GM19239 (cell line): ENCODE measurements at places on chromosomes 6 and 20.

DNA sequence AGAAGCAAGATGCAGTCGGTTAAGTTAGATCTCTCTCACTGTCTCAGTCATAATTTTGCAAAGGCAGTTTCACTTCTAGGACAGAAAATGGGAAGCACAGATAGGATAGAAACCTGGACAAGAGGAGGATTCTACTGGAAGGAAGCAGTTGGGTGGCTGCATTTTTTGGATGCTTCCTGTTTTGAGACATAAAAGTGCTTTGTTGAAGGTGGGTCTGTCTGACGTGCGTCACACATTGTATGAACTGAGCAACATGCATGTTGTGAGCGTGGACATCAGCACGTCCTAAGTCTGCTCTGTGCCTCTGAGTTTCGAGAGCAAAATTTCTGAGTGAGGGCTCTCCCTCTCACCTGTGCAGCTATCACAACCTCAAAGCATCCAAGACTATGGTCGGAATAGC, 68.7 kb upstream of the SNX9 start:
- no peak for DNase-seq

DNA sequence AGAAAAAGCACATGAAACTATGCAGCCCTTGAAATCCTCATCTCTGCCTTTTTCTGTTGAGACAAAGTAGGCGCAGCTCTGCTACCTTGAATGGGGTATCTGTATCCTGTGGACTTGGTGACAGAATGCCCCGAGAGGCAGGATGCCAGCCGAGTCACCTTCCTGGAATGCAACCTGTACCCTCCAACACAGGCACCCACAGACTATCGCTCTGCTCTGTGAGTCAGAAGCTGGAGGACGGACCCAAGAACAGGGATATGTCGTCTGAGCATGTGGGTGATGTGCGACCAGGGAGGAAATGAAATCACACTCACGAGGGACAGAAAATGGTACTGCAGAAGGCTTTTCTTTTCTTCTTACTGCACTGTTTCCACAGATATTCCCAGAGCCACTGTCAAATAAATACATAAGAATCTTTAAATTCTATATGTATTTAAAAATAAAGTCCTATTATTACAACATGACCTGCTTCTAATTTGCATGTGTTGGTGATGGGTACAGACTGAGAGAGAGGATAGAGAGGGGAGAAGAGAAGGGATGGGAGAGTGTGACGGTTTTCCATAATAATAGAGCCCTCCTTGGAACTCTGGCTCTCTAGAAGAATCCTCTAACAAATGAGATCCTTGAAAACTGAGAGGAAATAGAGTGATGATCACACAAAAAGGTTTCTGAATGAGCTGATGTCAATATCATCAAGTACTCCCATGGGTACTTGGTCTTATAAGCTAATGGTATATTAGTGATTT, 308.1 kb downstream of the FOXC1 start:
- DNase-seq = no peak

- DNase-seq = no peak
Observed at GRCh38 chr20:11432407-11432806, 485.3 kb upstream of the BTBD3 start.

DNA sequence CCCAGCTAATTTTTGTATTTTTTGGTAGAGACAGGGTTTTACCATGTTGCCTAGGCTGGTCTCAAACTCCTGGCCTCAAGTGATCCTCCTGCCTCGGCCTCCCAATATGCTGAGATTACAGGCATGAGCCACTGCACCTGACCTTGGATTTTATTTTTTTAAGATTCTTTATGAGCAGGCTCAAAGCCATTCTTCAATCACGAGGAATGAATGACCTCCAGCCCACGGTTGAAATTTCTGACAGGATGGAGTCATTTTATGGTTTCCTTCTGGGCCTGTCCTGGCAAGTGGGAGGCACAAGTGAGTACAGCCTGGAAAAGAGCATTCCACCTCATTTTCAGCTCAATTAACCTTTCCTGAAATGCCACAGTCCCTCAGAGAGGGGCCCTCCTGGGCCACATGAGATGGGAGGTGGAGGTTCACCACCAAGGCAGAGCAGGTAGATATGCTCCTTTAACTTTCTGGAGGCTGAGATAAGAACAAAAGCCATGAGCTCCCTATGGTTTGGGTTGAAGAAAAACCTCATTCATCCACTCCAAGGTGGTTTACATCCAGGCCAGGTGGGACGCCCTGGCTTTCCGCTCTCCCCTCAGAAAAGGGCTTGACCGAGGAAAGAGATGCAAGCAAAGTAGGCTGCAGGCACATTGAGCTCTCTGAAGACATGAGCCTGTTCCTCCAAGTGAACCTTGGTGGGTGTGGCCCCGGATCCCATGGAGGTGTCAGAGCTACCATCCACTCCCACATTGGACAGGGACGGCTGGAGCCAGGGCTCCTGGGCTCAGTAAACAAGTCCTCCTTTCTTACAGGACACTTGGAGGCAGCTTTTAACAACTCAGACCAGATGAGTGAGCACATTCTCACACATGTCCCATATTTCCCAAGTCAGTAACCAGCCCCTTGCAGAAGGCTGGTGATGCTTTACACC, 208.5 kb upstream of the SSTR4 start:
- no peak for DNase-seq

- DNase-seq = no peak
Observed at GRCh38 chr6:157272866-157273755, 50.2 kb downstream of the TMEM242 start.

DNA sequence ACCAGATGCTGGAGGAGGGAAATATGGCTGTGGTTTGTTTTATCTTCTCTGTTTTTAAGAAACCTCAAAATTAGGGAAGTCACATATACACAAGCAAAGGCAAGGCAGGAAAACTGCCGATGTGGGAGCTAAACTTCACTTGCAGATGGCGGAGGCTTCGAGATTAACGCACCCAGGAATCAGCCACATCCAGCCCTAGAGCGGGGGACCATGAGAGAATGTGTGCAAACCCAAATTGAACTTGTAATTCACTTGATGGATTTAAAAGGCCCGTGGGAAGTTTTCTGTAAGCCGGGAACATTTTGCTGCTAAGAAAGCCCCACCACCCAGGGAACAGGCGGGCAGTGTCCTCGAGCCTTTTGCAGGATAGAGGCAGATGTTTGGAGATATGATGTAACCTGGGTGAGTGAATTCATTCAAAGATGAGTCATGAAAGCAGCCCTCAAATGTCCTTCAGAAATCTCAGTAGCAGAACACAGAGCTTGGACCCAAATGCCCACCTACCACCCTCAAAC, 39.9 kb downstream of the PREX1 start:
- DNase-seq = no peak

GRCh38 chr6:47145212-47145611, 103.1 kb upstream of the ADGRF1 start:
- DNase-seq = no peak

DNA sequence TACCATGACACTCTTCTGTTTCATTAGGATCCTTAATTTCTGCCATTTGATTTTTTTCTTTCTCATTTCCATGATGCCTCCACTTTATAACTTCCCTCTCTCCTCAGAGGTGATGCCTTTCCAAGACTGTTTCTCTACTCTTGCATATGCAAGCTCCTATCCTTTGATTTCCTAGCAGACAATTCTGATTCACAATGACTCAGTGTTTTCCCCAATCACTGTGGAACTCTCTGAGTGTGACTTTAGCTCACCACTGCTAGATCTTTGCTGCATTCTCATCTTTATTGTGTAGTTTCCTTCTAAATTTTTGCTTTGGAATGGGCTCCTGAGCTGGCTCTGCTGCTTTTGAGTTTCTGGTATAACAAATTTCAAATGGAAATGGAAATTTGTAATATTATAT, 184.9 kb downstream of the TINAG start:
- DNase-seq = no peak

DNA sequence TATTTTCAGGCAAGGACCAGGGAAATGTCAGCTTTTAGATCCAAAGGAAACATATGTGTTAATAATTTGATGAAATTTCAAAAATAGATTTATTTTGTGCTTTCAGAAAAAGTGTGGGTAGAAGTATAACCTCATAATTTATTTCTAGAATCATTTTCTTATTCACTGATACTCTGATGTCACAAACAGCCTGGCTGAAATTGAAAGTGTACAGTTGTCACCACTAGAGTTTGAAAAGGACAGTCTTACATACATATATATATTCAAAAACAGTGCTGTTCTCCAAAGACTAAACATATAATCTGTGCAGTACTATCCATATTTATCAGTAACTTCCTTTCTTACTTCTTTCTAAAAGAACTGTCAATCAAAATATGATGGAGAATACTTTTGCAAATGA, 254.4 kb upstream of the KCNQ5 start:
- DNase-seq = no peak

- no peak for DNase-seq
Observed at GRCh38 chr20:23270382-23270911, 80.1 kb upstream of the NXT1 start.

DNA sequence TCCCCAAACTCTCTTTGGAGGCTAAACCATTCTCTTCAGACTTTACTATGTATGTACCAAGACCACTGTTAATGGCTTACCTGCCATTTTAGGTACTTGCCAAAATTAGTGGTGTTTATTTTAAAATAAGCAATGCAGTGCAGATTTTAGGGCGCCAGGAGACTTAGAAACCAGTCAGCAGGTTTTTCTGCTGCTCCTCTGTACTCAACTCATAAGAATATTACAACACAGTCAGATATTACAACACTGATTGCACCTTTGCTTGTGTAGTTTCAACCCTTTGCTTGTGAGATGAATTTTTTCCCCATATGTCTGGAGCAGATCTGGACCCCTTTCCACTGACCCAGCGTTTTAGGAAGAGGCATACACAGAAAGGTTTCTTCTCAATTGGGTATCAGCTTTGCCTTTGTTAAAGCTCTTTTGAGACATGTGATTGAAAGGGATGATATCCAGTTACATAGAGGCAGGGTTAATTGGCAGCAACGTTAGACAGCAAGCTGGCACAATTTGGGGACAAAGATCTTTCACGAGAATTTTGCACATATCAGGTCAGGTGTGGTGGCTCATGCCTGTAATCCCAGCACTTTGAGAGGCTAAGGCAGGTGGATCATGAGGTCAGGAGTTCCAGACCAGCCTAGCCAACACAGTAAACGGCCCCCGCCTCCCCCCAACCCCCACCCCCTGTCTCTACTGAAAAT, 6.2 kb downstream of the TTPAL start:
- no peak for DNase-seq

DNA sequence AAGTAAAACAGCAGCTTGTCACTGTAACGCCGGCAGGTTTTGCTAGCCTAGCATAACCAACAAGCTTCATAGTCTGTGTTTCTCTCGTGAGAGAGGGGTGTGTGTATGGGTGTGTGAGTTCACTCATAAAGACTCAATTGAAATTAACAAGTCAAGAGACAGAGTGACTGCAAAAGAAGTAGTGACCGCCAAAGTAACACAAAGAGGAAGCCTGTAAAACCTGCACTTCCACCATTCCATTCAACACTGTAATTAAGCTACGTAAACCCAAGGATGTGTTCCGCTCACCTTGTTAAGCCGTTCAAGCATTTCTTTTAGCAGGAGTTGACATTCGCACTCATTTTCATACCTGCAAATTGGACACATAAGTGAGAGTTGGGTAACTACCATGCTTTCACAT, 6.6 kb downstream of the BFSP1 start:
- no peak for DNase-seq

GRCh38 chr6:135478626-135479025, 18.9 kb downstream of the AHI1 start:
- no peak for DNase-seq

DNA sequence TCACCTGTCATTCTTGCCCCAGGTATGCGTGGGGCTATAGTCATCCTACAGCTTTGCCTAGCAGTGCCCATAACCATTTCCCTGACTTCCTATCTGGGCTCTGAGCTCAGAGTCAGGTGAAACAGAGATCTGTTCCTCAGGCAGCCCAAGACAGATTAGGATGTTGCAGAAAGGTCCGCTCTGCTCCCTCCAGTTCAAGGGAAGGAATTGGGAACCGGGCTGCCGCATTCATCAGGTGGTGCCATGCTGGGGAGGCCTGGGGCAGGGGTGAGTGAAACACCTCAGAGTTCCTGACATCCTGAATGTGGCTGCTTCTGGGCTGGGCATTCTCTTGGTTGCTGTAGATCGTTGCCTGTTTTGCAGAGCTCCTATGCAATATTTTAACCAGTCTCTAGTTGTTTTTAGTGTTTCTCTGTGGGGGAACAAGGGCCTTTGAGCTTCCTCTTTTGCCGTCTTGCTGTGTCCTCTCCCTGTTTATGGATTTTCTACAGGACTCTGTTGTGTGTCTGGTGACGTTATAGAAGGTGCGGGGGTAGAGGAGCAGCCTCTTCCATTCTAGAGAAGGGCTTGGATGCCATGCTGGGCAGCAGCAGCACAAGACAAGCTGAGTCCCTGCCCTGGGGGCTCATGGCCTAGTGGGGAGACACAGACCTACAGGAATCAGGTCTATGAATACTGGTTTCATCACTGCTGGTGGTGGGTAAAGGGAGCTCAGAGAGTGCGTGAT, 9.2 kb downstream of the ENTPD6 start:
- no peak for DNase-seq

- no peak for DNase-seq
Observed at GRCh38 chr6:144250276-144250675, 34.9 kb upstream of the UTRN start.

DNA sequence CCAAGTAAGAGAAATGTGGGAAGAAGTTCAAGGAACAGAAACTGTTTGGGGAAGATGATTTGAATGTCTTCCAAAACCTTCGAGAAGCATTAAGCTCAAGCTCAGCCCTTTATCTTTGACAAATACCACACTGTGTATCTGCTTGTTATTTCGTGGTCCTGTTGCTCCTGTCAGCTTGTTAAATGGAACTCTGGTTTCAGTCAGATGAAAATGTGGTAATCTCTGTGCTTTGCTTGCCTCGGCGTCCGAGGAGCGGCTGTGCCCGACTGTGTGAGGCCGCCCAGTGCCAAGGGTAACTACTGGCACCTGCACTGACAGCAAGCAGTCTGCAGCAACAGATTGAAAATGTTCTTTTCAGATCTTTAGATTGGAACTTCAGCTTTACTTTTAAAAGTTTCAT, 577.9 kb upstream of the FLRT3 start:
- DNase-seq = no peak

- DNase-seq = no peak
Observed at GRCh38 chr6:157514659-157515496, 133.9 kb downstream of the ZDHHC14 start.
